Activated CD8-positive, alpha-beta T cell treated with anti-CD3 and anti-CD28 coated beads for 36 hours (primary cell): ENCODE measurements at places on chromosomes 6 and 20. TPM values are rescaled to one million over a fixed set of nuclear protein-coding genes. Genes with fewer than 3 reads are reported as not detected.

Gene OR2B6
- total RNA-seq = not detected

Gene SLC22A16
- not detected for total RNA-seq

Gene ZSCAN12
- total RNA-seq = 7.1 TPM

Gene VIP
- not detected for total RNA-seq

Gene C4A
- total RNA-seq = 2.8 TPM

Gene PRDM13
- total RNA-seq = not detected

Gene TTBK1
- total RNA-seq = 0.09 TPM

Gene SLC35D3
- total RNA-seq = not detected

Gene MCHR2
- total RNA-seq = not detected

Gene OPRM1
- total RNA-seq = not detected

Gene ALDH8A1
- total RNA-seq = 1.6 TPM
